Stimulated activated CD8-positive, alpha-beta memory T cell treated with anti-CD3 and anti-CD28 coated beads, Interleukin-7, amount 100 ng/mL, for 4 hours (primary cell): ENCODE measurements at places on chromosomes 13 and 19.

GRCh38 chr19:45351401-45351952, 10.9 kb downstream of the KLC3 start:
- no peak for DNase-seq

GRCh38 chr13:49185264-49185663, 34.9 kb upstream of the MLNR start:
- DNase-seq = no peak

GRCh38 chr19:17246681-17247425, 1.1 kb upstream of the NR2F6 start:
- DNase-seq = no peak

- DNase-seq = no peak
Observed at GRCh38 chr13:102234618-102235017, 167.2 kb downstream of the FGF14 start.

GRCh38 chr13:74597526-74597925, 463.3 kb upstream of the KLF12 start:
- DNase-seq = no peak

- no peak for DNase-seq
Observed at GRCh38 chr19:7932276-7932929, 6.5 kb upstream of the CTXN1 start.

- DNase-seq = no peak
Observed at GRCh38 chr13:101417043-101417406, 717 bp upstream of the NALCN start.

DNA sequence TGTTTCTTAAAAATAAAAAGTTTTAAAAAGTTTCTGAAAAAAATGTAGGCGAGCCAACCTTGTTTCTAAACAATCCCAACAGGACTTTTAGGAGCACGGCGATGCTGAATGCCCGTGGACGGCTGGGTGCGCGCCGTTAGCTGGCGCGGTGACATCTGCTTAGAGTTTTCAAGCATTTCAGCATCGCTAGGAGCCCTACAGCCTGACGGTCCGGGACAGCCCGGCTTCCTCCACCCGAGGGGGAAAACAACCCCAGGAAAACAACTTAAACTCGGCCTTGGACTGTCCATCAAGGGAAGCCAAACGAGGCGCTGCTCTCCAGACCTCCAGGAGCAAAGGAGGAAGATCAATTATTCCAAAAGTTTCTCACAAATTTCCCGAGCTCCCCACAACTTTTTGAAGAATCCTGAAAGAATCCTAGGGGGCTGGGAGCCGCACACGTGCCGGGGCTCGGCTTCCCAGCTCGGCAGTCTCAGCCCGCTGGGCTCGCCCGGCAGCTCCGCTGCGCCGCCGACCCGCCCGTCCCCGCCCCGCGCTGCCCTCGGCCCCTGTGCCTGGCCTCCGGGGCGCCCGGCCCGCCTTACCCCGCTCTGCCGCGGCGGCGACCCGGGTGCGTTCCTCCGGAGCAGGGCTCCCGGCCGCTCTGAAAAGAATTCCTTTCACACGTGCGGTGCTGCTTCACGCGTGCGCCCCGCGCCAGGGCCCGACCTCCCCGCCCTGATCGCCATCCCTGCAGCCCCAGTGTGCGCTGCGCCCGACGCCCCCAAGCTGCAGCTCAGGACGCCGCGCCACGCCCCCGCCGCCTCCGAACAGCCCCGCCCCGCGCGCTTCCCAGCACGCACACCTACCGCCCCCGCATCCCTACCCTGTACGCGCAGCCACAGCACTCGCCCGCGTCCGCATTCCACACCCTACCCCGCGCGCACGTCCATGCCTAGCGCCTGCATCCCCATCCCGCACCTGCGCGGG, at the start of gene GJA3:
Gene GJA3 (minus strand): TSS at position 747 of the 969 bp plus-strand sequence. CDS start 17,764 bp downstream, outside the sequence.
- DNase-seq = peak; percentile 74

DNA sequence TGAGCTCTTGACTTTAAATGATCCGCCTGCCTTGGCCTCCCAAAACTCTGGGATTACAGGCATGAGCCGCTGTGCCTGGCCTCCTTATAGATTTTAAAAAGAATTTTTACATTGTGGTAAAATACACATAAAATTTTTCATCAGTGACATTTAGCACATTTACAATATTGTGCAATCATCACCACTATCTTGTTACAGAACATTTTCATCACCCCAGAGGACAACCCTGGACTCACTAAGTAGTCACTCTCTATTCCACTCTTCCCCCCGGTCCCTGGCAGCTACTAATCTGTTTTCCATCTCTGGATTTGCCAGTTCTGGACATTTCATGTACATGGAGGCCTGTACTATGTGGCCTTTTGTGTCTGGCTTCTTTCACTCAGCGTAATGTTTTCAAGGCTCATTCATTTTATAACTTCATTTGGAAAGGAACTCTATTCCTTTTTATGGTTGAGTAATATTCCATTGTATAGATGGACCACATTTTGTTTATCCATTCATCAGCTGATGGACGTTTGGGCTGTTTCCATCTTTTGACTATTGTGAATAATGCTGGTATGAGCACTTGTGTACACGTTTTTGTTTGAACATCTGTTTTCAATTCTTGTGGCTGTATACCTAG, 19.9 kb downstream of the MEGF8 start:
- no peak for DNase-seq

DNA sequence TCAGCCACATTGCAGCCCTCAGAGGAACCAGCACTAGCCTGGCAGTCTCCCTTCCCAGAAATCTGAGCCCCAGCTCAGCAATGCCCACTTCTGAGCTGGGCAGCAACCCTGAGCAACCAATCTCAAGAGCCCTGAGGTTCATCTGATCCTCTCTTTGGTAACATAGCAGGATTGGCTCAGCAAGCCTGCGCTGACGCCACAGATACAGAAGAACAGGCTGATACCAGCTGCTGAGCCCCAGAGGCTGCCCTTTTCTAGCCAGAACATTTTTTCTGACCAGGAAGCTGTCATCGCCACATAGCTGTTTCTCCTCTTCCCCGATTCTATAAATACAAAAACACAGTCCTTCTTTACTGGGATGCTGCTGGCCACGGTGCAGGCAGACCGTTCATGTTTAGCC, 59.8 kb downstream of the TRPM4 start:
- no peak for DNase-seq

- no peak for DNase-seq
Observed at GRCh38 chr19:47786566-47786965, 8.1 kb downstream of the SELENOW start.

DNA sequence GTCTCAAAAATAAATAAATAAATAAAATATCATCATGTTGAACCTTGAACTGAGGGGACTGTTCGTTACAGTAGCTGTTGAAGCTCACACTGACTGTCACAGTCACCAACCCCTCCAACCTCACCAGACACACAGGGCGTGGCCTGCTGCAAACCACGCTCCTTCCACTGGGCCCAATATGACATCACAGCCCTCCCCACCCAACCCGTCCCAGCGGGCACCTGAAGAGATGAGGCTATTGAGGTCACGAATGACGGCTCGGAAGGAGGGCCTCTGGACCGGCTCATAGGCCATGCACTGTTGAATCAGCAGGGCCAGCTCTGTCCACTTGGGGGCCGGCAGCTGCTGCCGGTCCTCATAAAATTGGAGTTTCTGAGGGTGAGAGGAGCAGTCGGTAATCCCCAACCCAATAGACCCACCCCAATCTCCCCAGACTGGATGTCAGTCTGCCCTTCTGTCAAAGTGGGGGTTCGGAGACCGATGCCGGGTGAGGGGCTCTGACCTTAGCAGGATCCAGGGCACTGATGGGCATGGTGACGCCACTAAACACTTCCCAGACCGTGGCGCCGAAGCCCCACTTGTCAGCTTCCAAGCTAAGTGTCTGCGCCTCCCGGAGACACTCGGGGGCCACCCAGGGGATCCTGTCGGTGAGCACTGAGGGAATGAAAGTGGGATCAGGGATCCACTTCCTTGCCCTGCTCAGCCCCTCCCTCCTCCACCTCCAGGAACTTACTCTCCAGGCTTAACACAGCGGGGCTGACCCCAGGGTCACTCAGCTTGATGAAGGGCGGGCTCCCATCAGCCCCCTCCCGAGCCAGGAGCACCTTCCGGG, 13.2 kb downstream of the JAK3 start:
- no peak for DNase-seq

- DNase-seq = no peak
Observed at GRCh38 chr13:100115693-100116254, 26.9 kb downstream of the PCCA start.

GRCh38 chr19:46713781-46714443, 3.0 kb downstream of the PRKD2 start:
- peak; percentile 75 for DNase-seq

DNA sequence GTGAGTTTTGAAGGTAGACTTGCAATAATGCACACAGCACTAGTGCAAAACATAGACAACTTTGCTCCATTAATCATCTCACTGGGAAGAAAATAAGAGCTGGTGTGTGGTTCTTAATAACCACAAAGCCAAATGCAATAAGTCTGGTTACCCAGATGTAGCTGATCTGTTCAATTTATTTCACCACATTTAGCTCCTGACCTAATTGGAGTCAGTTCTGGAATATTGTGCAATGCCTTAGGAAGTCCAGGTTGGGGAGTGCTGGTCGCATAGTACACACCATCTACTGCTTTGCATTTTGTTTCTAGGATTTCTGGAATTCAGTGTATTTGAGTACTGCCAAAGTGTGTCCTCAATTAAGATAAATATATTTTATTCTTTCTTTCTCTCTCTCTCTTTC, 483.3 kb upstream of the SPRY2 start:
- DNase-seq = no peak

- DNase-seq = no peak
Observed at GRCh38 chr19:18670312-18670711, 13.2 kb upstream of the CRTC1 start.

- no peak for DNase-seq
Observed at GRCh38 chr13:33280279-33280905, 5.2 kb downstream of the STARD13 start.

GRCh38 chr13:91817250-91817649, 418.8 kb downstream of the GPC5 start:
- DNase-seq = no peak

DNA sequence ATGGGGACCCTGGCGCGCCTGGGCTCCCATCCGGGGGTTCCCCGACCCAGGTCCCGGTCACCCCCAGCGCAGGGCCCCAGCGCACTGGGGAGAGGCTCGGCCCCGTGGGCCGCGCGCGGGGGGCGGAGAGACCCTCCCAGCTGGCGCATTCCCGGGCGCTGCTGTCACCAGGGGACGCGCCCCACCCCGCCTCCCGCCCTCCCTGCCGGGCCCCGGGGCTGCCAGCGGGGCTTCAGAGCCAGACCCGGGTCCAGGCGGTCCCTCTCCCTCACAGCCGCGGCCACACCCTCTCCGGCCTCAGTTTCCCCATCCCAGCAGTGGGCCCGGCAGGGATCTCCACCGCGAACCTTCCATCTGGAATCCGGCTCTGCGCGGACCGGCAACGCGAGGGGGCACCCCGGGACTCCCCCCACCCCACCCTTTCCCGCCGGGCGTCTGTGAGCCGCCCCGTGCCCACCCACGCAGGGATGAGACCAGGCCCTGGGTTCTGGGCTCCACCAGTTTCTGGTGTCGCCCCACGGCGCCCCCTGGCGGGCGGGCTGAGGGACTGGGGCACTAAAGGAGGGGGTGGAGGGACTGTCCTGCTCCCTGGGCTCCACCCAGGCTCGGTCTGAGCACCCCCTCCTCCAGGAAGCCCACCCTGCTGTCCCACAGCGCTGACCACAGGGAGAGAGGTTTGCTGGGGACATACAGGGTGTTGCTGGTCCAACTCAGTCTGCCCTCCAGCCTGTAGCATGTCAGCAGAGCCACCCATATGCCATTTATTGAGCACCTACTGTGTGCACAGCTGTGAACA, 878 bp upstream of the ADAMTSL5 start:
- DNase-seq = peak; percentile 53

DNA sequence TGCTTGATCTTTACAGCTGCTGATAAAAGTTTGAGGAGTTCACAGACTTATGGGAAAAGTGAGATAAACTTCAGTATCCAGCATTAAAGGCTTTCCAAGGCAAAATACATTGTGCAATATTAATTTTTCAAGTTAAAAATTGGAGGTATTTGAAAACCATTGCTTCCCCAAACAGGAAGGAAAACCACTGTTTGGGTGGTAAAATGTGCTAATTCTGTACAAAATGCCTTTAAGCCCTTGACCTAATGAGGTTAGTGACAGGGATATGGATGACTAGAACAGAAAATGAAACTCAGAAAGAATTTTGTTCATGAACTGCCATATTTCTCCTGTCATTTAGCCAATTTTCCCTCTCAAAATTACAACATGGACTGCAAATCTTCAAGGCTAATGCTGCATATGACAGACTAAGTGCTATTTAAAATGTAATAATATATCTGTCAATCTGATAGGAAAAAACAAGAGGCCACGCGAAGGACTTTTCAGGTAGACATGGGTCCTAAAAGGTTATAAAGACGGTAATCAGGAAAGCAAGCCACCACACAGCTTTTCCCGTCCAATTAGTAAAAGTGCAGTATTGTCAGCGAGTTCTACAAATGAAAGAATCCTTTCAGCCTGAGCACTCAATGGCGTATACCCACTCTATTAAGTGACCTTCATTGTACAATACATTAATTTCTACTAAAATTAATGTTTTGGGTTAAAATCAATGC, 212.8 kb downstream of the ENOX1 start:
- DNase-seq = no peak

DNA sequence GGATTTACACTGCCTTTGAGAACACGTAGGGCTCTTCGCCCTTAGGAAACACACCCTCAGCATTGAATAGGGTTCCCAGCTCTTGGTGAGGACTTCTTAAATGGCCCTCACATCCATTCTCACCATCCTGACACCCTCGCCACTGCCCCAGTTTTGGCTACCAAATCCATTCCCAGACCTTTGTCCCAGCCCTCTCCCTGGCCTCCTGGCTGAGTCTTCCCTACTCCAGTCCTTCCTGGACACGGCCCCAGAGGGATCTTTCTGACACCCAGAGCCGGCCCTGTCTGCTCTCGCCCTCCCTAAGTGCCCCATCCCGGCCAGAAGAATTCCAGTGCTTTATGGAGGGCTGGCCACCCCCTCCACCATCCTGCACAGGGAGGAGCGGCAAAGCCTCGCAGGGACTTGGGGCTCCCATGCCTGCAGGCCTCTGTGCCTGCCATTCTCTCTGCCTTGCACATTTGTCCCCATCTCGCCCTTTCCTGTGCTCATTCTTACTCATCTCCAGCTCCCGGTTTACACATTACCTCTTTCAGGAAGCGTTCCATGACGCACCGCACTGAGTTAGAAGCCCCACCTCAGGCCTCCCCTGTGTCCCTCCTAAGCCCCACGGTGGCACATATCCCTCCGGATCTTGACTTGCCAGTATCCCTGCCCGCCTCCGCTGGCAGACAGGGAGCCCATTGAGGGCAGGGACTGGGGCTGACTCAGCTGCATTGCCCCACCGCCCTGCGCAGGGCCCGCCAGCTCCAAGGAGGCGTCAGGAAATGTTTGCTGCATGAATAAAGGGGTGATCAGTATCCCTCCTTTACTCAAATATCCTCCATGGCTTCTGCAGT, 11.0 kb upstream of the KLK14 start:
- DNase-seq = no peak

- no peak for DNase-seq
Observed at GRCh38 chr19:34298891-34299520, 44.7 kb downstream of the GARRE1 start.

- no peak for DNase-seq
Observed at GRCh38 chr13:94921181-94921580, 208.8 kb upstream of the SOX21 start.

GRCh38 chr13:51707461-51707860, 96.5 kb downstream of the DHRS12 start:
- DNase-seq = no peak
